HS-27A (cell line): ENCODE measurements at places on chromosomes 2 and 18.

GRCh38 chr18:57898506-57899124, 95.5 kb upstream of the ATP8B1 start:
- peak; percentile 19 for DNase-seq

- DNase-seq, result no peak
Observed at GRCh38 chr18:1526991-1527390, 622.3 kb downstream of the ADCYAP1 start.

GRCh38 chr18:50189160-50189559, 5.8 kb downstream of the MYO5B start:
- DNase-seq, result no peak

DNA sequence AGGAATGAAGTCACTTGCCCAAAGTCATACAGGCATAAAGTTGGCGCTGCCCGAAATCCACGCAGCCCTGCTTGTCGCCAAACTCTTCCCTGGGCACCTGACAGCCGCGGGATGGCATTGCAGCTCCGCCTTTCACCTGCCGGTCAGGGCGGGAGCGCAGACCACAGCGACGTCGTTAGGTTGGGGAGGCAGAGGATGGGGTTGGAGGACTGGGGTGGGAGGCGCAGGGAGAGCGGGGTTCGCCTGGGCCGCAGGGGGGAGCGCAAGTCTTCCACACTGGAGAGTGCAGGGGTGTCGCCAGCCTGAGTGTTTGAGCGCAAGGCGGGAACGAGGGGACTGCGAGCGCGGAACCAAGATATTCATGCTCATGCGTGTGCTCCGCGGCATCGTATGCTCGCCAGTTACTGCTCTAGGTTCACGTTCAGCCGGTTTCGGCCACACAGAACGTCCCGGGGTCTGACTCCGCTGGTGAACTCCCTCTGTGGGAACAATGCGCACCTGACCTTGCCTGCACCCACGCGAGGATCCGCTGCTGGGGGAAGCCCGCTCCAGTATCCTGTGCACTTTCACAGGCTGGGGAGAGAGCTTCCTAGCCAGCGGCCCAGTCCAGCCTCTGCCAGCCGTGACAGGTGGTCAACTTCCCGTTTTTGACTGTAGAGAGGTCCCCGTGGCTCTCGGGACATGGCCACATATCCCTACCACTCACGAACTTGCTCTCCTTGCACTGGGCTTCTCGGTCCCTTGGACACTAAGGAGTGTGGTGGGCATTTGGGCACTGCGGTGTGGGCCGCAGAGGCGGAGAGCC, 767 bp upstream of the NPPC start:
- DNase-seq, result no peak

DNA sequence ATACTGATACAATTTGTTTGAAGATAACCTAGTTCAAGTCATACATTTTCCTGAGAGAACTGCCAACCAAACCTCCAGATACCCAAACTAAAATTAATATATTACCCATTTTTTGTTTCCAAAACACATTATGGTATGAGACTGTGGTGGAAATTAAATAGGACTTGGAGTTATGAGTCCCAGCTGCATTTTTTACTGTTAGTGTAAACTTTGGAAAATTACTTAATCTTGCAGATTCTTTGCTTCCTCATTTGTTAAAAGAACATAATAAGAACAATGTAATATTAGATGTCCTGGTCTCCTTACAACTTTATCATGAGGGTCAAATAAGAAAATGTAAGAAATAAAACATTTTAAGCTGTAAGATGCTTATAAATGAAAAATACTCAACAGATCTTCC, 98.2 kb upstream of the TRIB2 start:
- no peak for DNase-seq

DNA sequence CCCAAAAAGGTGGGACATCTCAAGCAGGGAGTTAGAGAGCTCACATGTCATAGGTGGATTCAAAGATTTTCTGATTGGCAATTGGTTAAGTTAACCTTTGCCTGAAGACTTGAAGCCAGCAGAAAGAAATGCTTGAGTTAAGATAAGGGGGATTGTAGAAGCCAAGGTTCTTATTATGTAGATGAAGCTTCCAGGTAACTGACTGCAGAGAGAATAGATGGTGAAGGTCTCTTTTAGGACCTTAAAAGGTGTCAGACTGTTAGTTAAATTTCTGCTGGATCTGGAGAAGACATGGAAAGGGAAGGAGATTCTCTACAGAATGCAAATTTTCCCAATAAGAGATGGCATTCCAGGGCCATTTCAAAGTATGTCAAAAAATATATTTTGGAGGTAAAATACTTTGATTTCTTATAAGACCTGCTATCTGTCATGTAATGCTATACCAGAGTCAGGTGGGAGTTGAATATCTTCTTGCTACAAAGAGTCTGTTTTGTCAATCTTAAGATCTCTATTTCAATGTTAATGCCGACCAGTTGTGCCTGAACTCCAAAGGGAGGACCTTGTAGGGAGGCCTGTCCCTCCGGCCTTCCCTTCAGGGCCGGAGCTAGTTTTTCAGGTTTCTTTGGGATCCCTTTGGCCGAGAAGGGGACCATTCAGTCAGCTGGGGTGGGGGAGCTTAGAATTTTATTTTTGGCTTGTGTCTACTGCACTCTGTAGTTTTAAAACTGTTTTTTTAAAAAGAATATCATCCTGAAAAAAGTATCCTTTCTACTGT, 280.6 kb downstream of the PTGR3 start:
- DNase-seq, result no peak
